ENCODE measurements at places on chromosomes 3 and 15.

GRCh38 chr3:38916706-38917105 lies 100.7 kb upstream of the SCN10A start:
- no peak for DNase-seq

DNA sequence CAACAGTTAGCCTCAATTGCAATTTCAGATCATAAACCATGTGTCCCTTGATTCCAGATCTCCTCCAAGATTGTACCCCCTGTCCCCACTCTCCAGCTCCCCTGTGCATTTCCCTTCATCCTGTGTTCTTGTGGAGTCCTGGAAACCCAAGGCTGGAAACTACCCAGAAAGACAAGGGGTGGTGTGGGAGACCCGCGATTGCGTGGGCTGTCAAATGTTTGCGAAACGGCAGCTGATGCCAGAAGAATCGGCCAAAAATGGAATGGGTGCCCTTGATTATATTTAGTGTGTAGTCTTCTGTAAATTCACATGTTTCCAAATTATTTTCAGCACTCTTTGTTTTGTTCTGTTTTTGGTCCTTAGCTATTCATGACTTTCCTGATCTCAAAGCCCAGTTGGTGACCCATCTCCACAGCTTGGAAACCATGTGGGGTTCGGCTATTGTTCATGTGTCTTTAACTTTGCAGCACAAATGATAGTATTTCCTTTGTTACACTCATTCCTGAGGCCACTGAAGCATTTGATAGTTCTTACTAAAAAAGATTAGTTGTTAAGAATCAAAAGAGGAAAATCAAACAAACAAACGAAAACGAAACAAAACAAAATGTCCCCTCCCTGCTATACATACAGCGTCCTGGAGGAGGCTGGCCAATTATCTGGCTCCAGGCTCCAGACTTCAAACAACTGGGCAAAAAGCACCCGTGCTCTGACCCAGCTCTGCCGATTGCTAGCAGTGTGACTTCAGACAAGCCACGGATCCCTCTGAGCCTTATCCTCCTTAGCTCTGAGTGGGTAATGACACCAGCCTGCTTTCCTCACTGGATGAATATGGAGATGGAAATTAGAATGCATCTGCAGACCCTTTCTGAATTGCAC lies 120.9 kb downstream of the CACNA2D3 start:
- no peak for DNase-seq

- DNase-seq, result no peak
Observed at GRCh38 chr3:71964170-71964569, 179.2 kb upstream of the PROK2 start.

DNA sequence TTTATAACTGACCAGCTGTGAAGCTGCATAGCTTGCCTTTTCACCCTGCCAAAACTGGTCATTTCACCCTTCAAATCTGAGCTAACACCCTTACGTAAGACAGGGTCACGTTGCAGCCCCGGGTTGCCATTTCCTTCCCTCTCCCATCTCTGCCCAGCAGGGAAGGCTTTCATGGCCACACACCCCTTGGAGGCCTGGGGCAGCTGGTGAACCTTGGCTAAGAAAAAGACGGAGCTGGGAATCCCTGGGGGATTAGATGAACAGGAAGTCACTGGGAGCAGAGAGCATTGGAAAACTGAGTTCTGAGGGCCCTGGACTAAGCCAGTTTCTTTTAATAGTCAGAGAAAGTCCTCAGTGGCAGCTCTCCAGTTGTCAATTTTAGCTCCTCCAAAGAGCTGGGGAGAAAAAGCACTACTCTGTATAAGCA lies 67.8 kb downstream of the TTC23 start:
- peak; percentile 4 for DNase-seq

- no peak for DNase-seq
Observed at GRCh38 chr3:23646184-23646920, 159.4 kb upstream of the UBE2E1 start.

- no peak for DNase-seq
Observed at GRCh38 chr3:79994397-79994796, 226.6 kb upstream of the ROBO1 start.

GRCh38 chr15:62416526-62416925 lies 251.4 kb upstream of the C2CD4B start:
- DNase-seq, result no peak

GRCh38 chr3:149941946-149942345 lies 28.7 kb downstream of the PFN2 start:
- DNase-seq, result no peak

DNA sequence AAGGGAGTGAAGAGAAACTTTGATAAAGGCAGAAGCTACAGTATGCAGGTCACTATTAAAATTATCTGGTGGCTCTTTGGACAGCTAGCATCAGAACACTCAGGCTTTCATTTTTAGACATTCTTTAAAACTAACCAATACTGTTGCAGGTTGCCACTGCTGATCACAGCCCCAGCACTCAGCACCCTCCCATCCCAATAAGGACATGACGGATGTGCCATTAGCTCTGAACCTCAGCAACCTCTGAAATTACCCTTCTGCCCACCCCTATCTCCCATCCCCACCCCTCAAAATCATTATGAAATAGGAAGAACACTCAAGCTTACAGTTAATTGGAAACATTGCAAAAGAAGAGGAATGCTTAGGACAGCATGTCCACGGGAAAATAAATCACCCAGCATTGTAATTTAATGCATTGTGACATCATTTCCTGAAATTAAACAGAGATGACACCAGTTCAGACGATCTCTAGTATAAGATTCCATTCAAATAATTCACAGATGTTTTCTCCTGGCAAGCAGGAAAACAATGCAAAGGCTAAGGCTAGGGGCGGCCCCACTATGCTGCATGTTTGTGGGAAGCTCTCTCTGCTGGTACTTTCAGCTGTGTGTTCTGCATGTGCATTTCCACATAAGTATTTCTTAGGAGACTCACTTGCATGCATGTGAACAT lies 71.6 kb downstream of the MEIS2 start:
- DNase-seq, result no peak

GRCh38 chr15:60392601-60392985 lies 5.2 kb downstream of the ANXA2 start:
- no peak for DNase-seq

GRCh38 chr3:5116538-5116937 lies 5.6 kb upstream of the ARL8B start:
- no peak for DNase-seq

DNA sequence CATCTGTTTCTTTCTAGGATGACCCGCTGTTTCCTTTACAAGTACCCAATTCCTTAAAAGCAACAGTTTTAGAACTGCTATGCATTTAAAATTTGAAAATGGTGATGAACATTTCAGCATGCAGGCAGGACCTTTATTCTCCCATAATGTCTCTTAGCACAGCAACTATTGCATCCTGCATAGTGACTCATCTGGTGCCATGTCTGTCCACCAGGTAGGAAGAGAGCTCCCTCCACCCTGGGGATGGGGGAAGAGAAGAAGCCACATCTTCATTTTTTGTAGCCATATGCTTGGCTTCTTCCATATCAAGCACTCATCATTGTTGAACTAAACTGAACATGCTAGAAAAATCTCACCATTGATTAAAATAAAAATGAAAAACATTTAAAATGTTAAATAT lies 9.9 kb downstream of the GPR15 start:
- no peak for DNase-seq

GRCh38 chr15:87354661-87355410 lies 901.7 kb downstream of the NTRK3 start:
- DNase-seq, result no peak

DNA sequence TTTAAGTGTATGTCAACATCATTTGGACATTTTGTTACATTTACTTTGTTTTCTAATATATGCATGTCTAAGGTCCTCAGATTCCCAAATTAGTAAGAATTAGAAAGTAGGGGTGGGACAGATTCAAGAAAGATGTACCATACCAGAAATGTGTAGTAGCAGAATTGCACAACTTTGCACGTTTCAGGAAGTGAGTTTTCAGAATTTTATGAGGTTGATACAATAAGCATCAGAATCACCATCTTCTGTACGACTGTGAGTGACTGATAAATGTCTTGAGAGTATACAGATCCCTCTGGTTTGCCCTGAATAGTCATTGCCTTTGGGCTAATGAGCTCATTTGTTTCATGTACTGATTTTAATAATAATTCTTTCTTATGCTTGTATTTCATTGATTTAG lies 9.3 kb downstream of the ARIH2 start:
- no peak for DNase-seq

DNA sequence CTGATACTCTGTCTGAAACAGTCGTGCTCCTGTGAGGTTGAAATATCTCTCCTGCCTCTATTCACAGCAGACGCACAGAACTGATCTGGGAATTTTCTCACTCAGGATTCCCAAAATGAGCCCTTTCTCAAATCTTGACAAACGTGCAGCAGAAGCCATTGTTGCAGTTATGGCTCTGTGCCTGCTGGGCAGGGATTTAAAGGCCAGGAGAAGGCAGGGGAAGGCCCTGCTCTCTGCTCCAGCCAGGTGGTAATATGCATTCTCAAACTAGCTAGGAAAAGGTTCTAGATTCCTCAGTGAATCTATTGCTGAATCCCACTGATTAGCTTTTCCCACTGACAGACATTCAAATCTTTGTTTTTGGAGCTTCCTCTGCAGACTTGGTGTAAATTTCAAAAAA lies 2.2 kb downstream of the MINAR1 start:
- DNase-seq, result no peak

- no peak for DNase-seq
Observed at GRCh38 chr15:67480741-67481140, 40.2 kb upstream of the C15orf61 start.

DNA sequence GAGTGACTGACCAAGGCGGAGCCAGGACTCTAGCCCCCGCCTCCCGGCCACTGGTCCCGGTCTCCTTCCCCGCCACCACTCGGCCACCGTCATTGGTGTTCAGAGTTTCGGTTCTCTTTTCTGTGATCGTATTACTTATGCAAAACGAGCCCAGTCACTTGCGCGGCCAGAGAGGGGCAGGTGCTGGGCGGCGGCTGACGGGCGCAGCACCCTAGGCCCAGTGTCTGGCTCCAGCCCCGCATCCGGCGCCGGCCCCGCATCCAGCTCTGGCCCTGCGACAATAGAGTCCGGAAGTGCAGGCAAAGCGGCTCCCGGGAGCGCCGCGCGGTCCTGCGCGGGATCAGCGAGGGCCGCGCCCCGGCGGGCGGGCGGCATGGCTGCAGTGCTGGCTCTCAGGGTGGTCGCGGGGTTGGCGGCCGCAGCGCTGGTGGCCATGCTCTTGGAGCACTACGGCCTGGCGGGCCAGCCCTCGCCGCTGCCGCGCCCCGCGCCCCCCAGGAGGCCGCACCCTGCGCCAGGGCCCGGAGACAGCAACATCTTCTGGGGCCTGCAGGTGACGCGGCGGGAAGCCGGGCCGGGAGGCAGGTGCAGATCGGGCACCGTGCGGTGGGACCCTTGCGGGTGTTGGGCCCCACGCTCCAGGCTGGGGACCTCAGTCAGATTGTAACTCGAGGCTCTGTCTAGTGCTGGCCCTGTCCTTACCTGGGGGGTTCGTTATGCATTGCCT lies at the start of gene TMEM62:
Gene TMEM62, plus strand, starts transcription at position 157 of the 727 bp plus-strand sequence. Its CDS starts 217 bp downstream, at position 374.
- peak; percentile 65 for DNase-seq

GRCh38 chr3:188746291-188746783 lies 425.4 kb upstream of the TPRG1 start:
- no peak for DNase-seq

GRCh38 chr3:108804966-108805365 lies 17.6 kb upstream of the TRAT1 start:
- DNase-seq, result no peak

DNA sequence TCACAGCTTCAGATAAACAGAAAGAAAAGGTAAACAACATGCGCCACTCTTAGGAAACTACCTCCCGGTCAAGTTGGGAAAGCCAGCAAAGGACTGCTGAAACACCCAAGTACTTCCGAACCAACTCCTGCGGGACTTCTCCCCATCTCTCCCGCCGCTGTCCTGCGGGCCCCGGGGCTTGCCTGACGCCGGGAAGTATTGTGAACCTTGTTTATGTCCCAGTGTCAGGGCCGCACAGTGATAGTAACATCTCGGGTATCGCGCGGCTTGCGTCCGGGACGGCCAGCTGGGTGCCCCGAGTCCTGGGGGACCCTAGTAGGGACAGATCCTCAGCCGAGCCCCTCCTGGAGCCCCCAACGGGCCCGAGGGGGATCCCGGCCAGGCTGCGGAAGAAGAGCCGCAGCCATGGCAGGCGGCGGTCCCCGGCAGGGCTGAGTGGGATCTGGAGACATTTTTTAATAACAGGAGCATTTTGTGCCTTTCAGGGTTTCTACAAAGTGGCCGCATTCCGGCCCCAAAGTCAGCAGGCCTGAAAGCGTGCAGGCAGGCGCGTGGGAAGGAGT lies 756 bp downstream of the CLPX start:
- DNase-seq, result no peak

- no peak for DNase-seq
Observed at GRCh38 chr3:60574046-60574769, 677.0 kb downstream of the FHIT start.

GRCh38 chr3:15165061-15165460 lies 41.0 kb upstream of the CAPN7 start:
- no peak for DNase-seq

- DNase-seq, result no peak
Observed at GRCh38 chr3:82824491-82824890, 1063.0 kb upstream of the GBE1 start.

DNA sequence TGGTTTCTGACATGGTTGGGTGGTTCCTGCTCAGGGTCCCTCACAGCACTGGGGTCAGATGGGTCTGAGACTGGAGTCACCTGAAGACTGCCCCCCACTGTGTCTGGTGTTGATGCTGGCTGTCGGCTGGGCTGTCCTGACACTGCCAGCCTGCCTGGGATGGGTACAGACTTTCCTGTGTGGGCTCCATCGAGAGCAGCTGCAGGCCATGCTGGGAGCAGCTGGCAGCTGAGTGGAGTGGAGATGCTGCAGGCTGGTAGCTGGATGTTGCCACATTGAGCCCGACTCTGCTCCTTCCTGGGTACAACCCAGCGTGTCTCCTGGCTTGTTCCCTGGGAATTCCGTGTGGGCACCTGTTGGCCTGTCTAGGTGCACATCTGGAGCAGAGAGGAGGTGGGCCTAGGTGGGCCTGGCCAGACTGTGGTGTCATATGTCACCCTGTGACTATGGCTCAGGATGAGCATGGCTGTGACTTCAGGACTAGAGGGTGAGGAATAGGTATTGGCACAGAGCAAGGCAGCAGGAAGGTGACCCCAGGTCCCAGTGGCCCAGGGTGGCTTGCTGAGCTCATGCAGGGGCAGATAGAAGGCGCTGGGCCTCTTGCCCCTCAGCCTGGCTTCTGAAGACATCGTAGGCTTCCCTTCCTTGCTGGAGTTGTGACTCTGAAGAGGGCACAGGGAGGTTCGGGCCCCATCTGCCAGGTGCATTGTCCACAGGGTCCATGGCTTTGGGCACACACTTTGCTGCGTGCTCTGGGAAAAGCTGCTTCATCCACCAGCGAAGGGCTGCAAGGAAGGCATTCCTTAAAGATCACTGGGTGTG lies 40.0 kb upstream of the PRR23E start:
- no peak for DNase-seq

- no peak for DNase-seq
Observed at GRCh38 chr3:67312155-67312554, 314.0 kb downstream of the KBTBD8 start.
